ENCODE measurements at places on chromosomes 4 and X.
A peak's percentile ranks its signal among the peaks of the same experiment; 100 is the strongest.

DNA sequence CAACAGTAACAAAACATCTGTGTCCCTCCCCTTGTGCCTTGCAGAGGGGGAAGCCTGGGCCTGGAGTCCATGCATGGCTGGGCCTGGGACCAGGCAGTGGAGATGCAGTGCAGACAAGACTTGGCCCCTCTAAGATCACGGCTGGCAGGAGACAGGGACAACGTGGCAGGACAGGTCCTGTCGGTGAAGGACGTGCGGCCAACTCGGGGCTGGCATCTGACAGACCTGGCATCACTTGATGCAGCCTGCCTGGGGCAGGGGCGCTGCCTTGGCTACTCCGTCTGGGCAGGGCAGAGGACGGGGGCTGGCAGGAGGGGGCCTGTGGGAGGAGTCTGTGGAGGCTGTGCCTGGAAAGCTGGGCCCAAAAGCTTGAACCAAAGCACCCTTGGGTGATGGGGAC is 112.1 kb downstream of the CPZ start:
- no peak for DNase-seq

GRCh38 chrX:109974906-109975655 is 27.8 kb upstream of the TMEM164 start:
- no peak for DNase-seq

- DNase-seq: no peak
Observed at GRCh38 chr4:76504613-76505465, 69.8 kb downstream of the SHROOM3 start.

- no peak for DNase-seq
Observed at GRCh38 chr4:140633124-140633523, 64.4 kb upstream of the UCP1 start.

- no peak for DNase-seq
Observed at GRCh38 chr4:55822329-55822728, 2.7 kb downstream of the EXOC1L start.

GRCh38 chr4:69568787-69569186 is 70.7 kb downstream of the UGT2A2 start:
- no peak for DNase-seq

- no peak for DNase-seq
Observed at GRCh38 chr4:152708361-152708760, 28.6 kb upstream of the TMEM154 start.

- DNase-seq: no peak
Observed at GRCh38 chrX:149499766-149500165, 5.3 kb downstream of the IDS start.

GRCh38 chr4:180558427-180558826 is 1684.8 kb upstream of the TENM3 start:
- DNase-seq: no peak

DNA sequence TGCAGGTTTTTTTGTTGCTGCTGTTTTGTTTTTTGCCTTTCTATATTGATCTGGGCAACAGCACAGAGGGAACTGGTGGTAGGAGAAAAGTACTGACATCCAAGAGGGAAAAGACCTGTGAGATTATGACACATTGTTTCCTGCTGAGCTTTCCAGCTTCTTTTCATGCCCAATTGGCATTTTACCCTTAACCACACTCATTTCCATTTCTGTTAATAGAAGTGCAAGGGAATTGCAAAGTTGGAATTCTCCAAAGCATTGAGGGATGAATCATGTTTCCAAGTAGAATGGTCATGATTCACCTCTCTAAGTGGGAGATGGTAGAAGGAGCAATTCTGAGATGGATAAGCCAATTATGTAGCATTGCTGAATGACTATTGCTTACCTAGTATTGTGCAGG is 161.5 kb downstream of the PPARGC1A start:
- no peak for DNase-seq

DNA sequence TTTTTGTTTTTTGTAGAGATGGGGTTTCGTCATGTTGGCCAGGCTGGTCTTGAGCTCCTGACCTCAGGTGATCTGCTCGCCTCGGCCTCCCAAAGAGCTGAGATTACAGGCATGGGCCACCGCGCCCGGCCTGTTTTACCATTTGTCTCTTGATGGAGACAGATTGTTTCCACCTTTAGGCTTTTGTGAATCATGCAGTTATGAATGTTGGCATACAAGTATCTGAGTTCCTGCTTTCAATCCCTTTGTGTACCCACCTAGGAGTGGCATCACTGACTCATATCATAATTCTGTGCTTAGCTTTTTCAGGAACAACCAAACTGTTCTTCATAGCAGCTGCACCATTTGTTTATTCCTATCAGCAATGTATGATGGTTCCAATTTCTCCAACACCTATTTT is 20.2 kb upstream of the MGST2 start:
- DNase-seq: no peak

DNA sequence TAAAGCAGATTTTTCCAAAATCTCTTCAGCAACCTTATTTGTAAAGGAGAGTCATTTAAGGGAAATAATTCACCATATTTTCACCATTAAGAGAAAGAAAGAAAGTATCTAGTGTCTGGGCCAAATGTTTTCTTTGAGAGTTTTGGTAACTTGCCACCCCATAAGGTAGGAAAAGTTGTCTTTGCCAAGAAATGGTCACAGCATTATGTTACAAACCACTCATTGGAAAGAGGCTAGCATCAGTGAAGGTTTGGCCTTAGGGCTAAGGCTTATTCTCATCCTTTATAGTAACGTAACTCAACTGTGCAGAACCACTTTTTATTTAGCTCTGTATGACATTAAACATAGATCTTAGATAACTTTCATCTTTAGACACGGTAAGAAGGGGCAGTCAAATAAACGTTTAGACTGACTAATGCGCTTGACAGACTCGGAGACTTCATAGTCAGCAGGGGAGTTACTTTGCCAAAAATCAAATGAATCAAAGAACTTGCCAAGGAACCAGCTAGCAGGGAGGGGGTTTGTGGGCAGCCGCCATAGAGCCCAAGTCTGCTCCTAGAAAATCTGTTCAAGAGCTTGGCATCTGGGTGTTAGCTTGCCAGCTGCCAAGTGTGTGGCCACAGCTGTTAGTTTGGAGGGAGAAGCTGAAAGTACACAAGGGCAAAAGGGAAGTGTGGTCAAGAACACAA is 182.8 kb upstream of the GRID2 start:
- no peak for DNase-seq

- no peak for DNase-seq
Observed at GRCh38 chr4:158837527-158838141, 68.8 kb downstream of the FNIP2 start.

DNA sequence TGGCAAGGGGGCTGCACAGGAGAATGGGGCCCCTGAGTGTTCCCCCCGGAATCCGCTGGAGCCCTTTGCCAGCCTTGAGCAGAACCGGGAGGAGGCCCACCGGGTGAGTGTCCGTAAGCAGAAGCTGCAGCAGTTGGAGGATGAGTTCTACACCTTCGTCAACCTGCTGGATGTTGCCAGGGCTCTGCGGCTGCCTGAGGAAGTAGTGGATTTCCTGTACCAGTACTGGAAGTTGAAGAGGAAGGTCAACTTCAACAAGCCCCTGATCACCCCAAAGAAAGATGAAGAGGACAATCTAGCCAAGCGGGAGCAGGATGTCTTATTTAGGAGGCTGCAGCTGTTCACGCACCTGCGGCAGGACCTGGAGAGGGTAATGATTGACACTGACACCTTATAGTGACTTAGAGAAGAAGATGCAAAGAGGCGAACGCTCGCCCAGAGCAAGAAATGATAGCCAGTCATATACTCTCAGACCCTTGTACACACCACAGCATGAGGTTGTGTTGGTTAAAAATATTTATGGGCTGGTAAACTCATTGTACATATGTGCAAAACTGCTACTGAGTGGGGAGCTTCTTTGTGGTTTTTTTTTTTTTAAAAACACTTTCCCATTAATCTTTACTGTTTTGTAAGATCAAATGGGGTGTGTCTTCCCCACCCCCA is 52.5 kb downstream of the JADE1 start:
- DNase-seq: peak; percentile 16

- no peak for DNase-seq
Observed at GRCh38 chr4:82648356-82648755, 86.6 kb upstream of the TMEM150C start.

GRCh38 chrX:5959286-5959685 is 269.4 kb downstream of the NLGN4X start:
- DNase-seq: no peak

DNA sequence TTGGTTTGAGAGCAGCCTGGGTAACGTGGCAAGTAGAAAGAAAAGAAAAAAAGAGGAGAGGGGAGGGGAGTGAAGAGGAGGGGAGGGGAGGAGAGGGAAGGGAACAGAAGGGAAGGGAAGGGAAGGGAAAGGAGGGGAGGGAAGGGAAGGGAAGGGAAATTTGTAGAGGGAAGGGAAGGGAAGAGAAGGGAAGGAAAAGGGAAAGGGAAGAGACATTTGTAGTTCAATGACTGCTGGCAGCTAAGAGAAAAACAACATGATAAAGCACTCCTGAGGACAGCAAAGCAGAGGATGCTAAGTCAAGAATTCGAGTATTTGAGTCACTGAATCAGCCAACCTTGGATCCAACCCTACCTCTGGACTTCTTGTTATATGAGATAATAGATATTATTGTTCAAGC is 38.2 kb upstream of the BMP2K start:
- DNase-seq: no peak

GRCh38 chr4:26858947-26859401 is 1.7 kb upstream of the STIM2 start:
- DNase-seq: no peak

GRCh38 chr4:176548571-176548970 is 228.8 kb downstream of the SPCS3 start:
- DNase-seq: no peak

GRCh38 chr4:145216535-145216934 is 36.1 kb upstream of the OTUD4 start:
- no peak for DNase-seq

GRCh38 chr4:113979148-113979904 is at the start of gene ARSJ:
Gene ARSJ (minus strand): TSS chr4:113979647. CDS start chr4:113978834, 813 bp downstream.
- DNase-seq: no peak
